ENCODE measurements at places on chromosomes 2 and 18. TPM values are rescaled to one million over a fixed set of nuclear protein-coding genes. Genes with fewer than 3 reads are reported as not detected.

Gene EMILIN1
- total RNA-seq: 81.3 TPM

Gene TFPI
- 72.5 TPM for total RNA-seq

Gene HOXD9
- not detected for total RNA-seq

Gene SCG2
- total RNA-seq: 3.4 TPM

Gene PJVK
- 1.6 TPM for total RNA-seq

Gene BMP10
- total RNA-seq: not detected

Gene MC5R
- total RNA-seq: not detected

Gene VWC2L
- not detected for total RNA-seq

Gene EDAR
- not detected for total RNA-seq

Gene PDE11A
- total RNA-seq: not detected

Gene CYP27A1
- 10.5 TPM for total RNA-seq

Gene SANBR
- total RNA-seq: 17.4 TPM

Gene ZNF892
- 4.9 TPM for total RNA-seq

Gene DHRS9
- not detected for total RNA-seq

Gene IL18RAP
- 0.09 TPM for total RNA-seq

Gene APCDD1
- 0.09 TPM for total RNA-seq

Measured in fibroblast of the aortic adventitia (primary cell).